Foreskin keratinocyte (primary cell): ENCODE measurements at places on chromosomes 16 and 17. TPM values are rescaled to one million over a fixed set of nuclear protein-coding genes. Genes with fewer than 3 reads are reported as not detected.

KRTAP4-5 gene
- total RNA-seq: not detected in 2 replicates

- DNase-seq: no peak
Observed at GRCh38 chr16:88722784-88723506, 16.6 kb downstream of the CTU2 start.

DNA sequence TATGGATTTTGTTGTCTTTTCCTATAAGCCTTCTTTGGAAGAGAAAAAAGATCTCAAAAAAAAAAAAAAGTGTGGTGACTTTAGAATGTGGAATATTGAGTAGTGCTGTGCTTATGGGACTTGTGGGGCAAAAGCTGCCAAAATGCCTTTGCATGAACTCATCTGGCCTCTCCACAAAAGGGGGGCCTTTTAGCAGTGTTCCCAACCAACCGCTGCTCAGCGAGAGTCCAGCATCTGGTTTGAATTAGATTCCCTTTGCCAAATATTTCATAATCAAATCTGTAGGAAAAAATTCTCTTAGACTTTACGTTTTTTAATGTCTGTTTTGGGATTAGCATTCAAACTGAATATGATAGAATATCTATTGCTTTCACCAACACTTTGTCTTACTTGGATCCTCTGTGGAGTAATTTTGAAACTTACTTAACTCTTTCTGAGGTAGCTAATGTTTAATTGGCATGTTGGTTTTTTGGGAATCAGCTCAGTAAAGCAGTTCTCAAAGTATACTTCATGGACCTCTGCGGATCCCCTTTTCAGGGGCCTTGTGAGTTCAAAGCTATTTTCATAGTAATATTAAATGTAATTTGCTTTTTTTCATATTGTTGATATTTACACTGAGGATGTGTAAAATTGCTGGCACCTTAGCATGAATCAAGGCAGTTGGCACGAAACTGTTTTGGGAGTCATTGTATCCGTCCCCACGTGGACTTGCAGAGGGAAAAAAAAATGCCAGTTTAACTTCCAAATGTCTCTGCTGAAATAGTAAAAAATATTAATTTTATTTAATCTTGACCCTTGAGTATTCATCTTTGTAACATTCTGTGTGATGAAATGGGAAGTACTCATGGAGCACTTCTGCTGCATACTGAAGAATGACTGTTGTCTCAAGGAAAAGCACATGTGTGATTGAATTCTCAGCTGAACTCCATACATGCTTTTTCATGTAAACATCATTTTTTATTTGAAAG lies 34.7 kb upstream of the VPS4A start:
- no peak for DNase-seq

GRCh38 chr17:40534371-40535189 lies 30.7 kb downstream of the CCR7 start:
- DNase-seq: no peak

GRCh38 chr16:19588661-19589060 lies 33.2 kb downstream of the VPS35L start:
- no peak for DNase-seq

DNA sequence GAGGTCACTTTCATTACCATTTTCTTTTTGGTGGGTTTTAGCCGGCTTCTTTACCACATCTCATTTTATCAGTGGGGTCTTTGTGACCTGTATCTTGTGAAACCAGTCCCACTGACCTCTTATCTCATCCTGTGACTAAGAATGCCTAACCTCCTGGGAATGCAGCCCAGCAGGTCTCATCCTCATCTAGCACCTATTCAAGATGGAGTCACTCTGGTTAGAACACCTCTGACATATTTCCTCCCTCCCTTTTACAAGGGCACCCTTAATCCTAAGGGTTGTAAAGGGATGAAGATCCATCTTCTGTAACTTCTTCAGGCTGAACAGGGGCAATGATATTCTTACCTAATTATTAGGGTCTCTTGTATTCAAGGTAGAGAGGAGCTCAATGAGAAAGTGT lies 107.9 kb upstream of the HAS3 start:
- no peak for DNase-seq
